Body of pancreas (tissue), 4 donors: ENCODE measurements at places on chromosomes 5 and 9. TPM values are rescaled to one million over a fixed set of nuclear protein-coding genes. Genes with fewer than 3 reads are reported as not detected.

- H3K4me3 ChIP-seq: peak overlapping the region; percentile 46
- no peaks in the 10 kb centered on the region for H3K27me3 ChIP-seq
- peak overlapping the region; percentile 76 for H3K27ac ChIP-seq
- H3K4me1 ChIP-seq: peaks cover 55% of the 10 kb centered on the region
- no peaks in the 10 kb centered on the region for H3K36me3 ChIP-seq
Measured at GRCh38 chr9:72951520-72952380, 1.1 kb downstream of the ALDH1A1 start.

NAIP gene
- total RNA-seq: 27.0 TPM

- no peaks in the 10 kb centered on the region for H3K36me3 ChIP-seq
- H3K4me1 ChIP-seq: no peaks in the 10 kb centered on the region
- no peak overlapping the region for H3K27ac ChIP-seq
- no peak overlapping the region for H3K4me3 ChIP-seq
- H3K27me3 ChIP-seq: no peaks in the 10 kb centered on the region
- no peak for DNase-seq
Measured at GRCh38 chr5:121913418-121913817, 48.4 kb upstream of the SRFBP1 start.

GRCh38 chr5:150066436-150066835 is 19.9 kb downstream of the CSF1R start:
- no peaks in the 10 kb centered on the region for H3K4me1 ChIP-seq
- DNase-seq: no peak
- H3K27ac ChIP-seq: no peak overlapping the region
- no peak overlapping the region for H3K4me3 ChIP-seq
- H3K36me3 ChIP-seq: no peaks in the 10 kb centered on the region
- H3K27me3 ChIP-seq: no peaks in the 10 kb centered on the region

- H3K27ac ChIP-seq: no peak overlapping the region
- H3K4me3 ChIP-seq: no peak overlapping the region
- no peaks in the 10 kb centered on the region for H3K4me1 ChIP-seq
- H3K36me3 ChIP-seq: no peaks in the 10 kb centered on the region
Measured at GRCh38 chr9:127013597-127013996, 99.0 kb downstream of the RALGPS1 start.

DNA sequence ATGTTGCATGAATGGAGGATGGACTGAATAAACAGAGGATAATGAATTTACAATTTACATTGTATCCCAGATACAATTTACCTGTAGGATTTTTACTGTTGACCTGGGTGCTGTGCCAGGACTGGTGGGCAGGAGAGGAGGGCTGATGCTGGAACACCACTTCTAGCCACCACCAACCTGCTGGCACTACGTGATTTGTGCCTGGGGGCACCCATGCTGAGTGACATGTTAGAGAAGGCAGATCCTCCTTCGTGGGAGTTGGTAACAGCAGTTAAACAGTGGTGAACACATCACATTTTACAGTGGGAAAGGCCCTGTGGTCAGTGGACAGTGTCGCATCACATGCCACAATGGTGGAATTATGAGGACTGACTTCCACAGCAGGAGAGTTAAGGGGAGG is 3.0 kb upstream of the ANKRD34B start:
- no peak for DNase-seq
- H3K27ac ChIP-seq: no peak overlapping the region
- H3K27me3 ChIP-seq: no peaks in the 10 kb centered on the region
- H3K4me3 ChIP-seq: no peak overlapping the region
- peaks cover 17% of the 10 kb centered on the region for H3K4me1 ChIP-seq

GPR151 gene
- not detected for total RNA-seq

DNA sequence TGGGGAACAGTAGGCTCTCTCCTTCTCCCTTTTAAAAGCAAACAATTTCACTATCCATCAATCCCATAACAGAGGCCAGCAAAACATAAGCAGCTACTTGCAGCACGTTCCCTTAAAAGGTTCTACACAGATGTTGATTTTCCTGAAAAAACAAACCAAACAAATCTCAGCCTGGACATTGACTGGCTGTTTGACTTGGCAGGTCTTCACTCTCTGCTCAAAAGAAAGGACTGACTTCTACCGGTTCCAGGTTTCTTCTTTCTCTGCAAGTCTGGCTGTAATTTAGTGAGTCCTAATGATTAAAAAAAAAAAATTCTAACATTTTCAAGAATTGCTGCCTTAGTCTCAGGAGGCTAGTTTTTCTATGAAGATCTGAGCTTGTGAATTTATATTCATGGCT is 203.1 kb upstream of the EFNA5 start:
- H3K27me3 ChIP-seq: no peaks in the 10 kb centered on the region
- no peak for DNase-seq
- no peak overlapping the region for H3K27ac ChIP-seq
- H3K4me1 ChIP-seq: peaks cover 6% of the 10 kb centered on the region
- no peak overlapping the region for H3K4me3 ChIP-seq
- H3K36me3 ChIP-seq: no peaks in the 10 kb centered on the region

- DNase-seq: no peak
- no peaks in the 10 kb centered on the region for H3K27me3 ChIP-seq
- no peaks in the 10 kb centered on the region for H3K4me1 ChIP-seq
Measured at GRCh38 chr9:3848445-3849114, 322.8 kb upstream of the RFX3 start.

GRCh38 chr5:73182307-73182706 is 9.3 kb downstream of the TMEM174 start:
- no peak for DNase-seq
- no peak overlapping the region for H3K27ac ChIP-seq
- no peaks in the 10 kb centered on the region for H3K27me3 ChIP-seq
- H3K4me1 ChIP-seq: peaks cover 7% of the 10 kb centered on the region
- H3K4me3 ChIP-seq: no peak overlapping the region

DNA sequence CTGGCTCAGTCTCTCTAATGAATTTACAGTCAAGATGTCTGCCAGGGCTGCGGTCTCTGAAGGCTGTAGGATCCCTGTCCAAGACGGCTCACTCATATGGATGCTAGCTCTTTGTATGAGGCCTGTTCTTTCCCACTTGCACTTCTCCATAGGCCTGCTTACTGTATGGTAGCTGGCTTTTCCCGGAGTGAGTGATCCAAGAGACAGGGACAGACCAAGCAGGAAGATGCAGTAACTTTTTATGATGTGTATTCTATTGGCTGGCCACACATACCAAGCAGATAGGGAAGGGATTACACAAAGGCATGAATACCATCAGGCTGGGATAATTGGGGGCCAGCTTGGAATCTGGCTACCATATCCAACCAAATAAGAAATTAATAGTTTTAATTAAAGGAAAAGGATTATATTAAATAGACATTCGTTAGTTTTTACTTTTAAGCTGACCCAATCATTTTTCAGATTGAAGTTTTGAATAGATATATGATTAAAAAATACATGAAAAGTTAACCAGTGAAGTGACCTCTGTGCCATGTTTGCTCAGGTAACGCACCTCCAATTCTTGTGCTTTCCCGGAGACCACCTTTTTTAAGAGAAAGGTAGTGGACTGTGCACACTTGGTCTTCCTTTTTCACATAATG is 20.6 kb downstream of the NSD1 start:
- DNase-seq: no peak
- H3K27me3 ChIP-seq: no peaks in the 10 kb centered on the region
- H3K4me3 ChIP-seq: no peak overlapping the region

DNA sequence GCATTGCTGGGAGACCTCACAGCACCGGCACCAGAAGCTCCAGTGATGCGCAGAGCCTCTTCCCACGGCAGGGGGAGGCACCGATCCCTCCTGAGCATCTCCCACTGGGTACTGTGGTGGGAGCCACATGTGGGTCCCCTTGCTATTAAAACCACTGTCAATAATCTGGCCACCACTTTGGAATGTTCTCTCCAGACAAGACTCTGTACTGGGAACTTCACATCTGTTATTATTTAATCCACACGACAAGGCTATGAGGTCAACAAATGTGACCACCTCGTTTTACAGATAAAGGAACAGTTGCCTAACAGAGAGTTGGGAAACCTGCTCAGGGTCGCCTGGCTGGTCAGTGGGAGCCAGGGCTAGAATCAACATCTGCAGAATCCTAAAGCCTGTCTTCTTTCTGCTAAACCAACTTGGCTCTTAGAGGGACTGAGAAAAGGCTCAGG is 72.7 kb downstream of the EPB41L4B start:
- peak; percentile 93 for DNase-seq
- no peak overlapping the region for H3K4me3 ChIP-seq
- no peaks in the 10 kb centered on the region for H3K27me3 ChIP-seq
- H3K36me3 ChIP-seq: no peaks in the 10 kb centered on the region
- peak overlapping the region; percentile 98 for H3K27ac ChIP-seq

DNA sequence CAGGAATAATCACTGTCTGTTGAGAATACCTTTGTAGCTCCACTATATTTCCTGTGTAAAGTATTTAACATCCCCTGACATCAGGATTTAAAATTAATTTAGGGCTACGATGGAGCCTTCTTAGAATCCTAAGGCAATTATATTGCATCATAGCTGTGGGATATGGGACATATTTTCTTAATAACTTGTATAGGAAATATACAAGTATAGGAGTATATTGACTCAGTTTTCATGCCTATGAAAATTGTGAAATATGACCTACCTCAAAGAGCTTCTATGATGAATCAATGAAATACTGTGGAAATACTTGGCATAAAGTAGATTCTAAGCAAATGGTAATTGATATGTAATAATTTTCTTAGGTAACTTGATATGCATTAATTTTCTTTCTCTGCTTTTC is 221.0 kb upstream of the KLF4 start:
- no peak for DNase-seq
- H3K27me3 ChIP-seq: peaks cover 4% of the 10 kb centered on the region
- no peak overlapping the region for H3K4me3 ChIP-seq
- no peaks in the 10 kb centered on the region for H3K36me3 ChIP-seq
- no peak overlapping the region for H3K27ac ChIP-seq

ARAP3 gene
- 3.9 TPM for total RNA-seq

PCDHGA2 gene
- 2.9 TPM for total RNA-seq

GRCh38 chr9:69571032-69571431 is 101.1 kb downstream of the APBA1 start:
- DNase-seq: no peak
- no peak overlapping the region for H3K27ac ChIP-seq
- H3K36me3 ChIP-seq: no peaks in the 10 kb centered on the region
- H3K4me1 ChIP-seq: no peaks in the 10 kb centered on the region
- H3K4me3 ChIP-seq: no peak overlapping the region

- no peaks in the 10 kb centered on the region for H3K36me3 ChIP-seq
- H3K27ac ChIP-seq: no peak overlapping the region
- no peak for DNase-seq
- H3K27me3 ChIP-seq: no peaks in the 10 kb centered on the region
Measured at GRCh38 chr5:54093081-54093492, 217.3 kb downstream of the ARL15 start.

GRCh38 chr5:87872986-87873385 is 395.7 kb downstream of the TMEM161B start:
- no peaks in the 10 kb centered on the region for H3K4me1 ChIP-seq
- no peak overlapping the region for H3K4me3 ChIP-seq
- H3K27me3 ChIP-seq: no peaks in the 10 kb centered on the region
- no peak for DNase-seq
- no peaks in the 10 kb centered on the region for H3K36me3 ChIP-seq
